AG08396 (cell line): ENCODE measurements at places on chromosomes 16 and 17.

DNA sequence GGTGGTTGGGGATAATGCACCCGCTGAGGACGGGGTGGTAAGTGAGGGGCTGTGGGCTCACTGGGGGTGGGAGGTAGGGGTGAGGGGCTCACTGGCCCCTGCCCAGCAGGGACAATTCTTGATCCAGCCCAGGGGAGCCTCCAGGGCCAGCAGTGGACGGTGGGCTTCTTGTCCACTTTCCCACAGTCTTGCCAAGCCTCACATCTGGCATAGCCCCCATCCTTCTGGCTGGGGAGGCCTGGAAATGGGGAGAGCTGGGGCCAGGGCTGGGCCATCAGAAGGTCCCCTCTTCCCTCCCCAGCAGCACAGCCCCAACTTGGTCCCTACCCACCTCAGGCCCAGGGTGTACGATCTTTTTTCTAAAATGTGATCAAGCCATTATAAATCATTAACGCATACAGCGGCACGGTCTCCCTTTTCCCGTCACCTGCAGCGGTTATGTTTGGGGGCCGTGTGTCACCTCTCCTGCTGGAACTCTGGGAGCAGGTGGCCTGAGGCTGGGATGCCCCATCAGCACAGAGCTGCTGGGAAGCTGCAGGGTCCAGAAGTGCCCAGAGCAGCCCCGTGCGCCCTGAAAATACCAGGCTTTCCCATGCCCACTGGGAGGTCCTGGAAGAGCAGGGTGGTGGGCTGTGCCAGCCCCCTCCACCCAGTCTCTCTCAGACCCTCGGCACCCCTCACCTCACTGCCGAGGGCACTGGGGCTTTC lies 7.2 kb upstream of the SETD6 start:
- DNase-seq, result no peak

DNA sequence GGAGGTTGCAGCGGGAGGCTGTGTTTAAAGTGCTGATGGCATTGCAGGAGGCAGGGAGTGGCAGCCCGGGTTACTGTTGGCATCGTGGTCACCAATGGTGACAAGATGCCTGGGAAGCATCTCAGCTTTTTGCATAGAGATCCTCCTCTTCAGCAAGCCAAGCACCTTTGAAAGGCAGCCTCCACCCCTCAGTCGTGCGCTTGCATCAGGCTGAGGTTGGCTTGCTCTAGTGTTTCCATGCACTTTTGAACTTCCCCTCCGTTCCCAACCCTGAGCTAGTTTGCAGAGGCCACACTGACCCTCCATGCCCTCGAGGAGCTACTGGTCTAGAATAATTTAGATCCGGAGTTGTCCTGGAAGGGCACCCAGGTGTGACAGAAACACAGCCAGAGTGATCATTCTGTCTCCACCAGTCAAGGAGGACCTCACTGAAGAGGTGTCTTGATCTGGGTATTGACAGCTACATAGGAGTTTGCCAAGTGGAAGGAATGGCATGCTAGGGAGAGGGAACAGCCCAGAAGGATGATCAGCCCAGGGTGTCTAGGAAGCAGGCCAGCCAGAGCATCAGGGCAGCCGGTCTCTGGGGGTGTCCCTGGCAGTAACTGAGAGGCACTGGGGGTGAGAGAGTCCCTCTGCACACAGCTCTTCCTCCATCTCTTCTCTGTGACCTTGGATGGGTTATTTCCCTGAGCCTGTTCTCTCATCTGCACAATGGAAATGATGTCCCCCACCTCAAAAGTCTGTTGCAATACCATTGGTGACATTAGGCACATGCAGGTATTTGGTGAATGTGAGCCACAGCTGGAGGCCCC lies 7.7 kb downstream of the BEAN1 start:
- no peak for DNase-seq

DNA sequence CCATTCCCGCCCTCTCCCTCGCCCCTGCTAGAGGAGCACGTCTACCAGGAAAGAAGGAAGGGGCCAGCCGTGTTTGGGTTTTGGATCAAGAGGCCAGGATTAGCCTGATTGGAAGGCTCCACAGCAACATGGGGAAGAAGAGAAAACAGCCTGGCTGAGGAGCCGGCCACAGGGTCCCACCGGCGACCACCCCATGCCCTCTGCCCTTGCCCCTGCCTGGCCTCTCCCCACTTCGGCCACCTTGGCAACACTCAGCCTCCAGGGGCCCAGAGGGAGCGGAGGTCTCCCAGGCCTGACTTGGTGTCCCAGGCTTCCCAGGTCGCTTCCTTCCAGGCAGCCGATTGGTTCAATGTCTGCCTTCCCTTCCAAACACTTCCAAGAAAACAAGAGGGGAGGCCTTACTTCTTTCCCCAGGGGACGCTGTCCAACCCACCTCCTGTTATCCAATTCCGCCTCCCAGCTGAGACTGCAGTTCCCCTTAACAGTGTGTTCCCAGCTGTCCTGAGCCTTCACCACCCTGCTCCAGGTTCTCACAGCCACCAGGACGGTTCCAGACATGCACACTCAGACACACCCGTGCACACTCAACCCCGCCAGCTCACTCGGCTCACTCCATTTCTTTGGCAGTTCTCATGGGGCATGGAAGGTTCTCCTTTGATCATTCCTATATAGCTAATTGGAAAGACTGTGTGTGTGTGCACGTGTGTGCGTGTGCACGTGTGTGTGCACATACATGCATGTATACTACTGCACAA lies 65.4 kb downstream of the RBFOX3 start:
- no peak for DNase-seq

DNA sequence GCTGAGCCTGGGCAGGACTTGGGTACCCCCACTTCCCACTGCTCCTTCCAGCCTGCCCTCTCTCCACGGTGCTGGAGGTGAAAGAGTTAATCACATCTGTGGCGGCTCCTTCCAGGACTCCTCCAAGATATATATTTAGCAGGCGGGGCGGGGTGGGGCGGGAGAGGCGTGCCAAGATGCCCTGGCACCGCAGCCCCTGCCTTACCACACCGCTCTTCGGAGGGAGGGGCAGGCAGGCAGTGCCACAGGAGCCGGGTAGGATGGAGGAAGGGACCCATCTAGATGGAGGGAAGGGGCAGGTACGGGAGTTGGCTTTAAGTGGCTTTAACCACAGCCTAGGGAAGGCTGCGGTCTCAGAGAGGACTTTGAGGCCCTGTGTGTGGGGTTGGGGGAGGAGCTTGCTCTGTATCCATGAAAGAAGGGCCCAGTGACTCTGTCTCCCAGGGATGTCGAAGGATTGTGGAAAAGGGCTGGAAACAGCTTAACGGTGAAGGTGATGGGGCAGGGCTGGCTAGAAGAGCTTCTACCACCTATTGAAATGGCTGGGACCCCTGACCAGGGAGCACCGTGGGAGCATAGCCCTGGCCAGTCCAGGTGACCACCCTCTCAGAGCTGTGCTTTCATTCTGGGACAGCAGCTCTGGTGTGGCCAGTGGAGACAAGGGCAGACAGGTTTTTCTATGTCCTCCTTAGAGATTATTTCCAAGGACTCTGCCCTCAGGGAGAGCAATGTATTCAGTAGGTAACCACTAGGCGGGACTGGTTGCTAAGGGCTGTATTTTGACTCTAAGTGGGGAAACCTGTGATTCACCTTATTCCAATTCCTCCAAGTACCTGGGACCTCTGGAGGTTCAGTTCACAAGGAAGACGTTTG lies 13.0 kb downstream of the GPR142 start:
- no peak for DNase-seq

GRCh38 chr16:86932130-86932982 lies 354.0 kb downstream of the FOXL1 start:
- DNase-seq, result no peak

DNA sequence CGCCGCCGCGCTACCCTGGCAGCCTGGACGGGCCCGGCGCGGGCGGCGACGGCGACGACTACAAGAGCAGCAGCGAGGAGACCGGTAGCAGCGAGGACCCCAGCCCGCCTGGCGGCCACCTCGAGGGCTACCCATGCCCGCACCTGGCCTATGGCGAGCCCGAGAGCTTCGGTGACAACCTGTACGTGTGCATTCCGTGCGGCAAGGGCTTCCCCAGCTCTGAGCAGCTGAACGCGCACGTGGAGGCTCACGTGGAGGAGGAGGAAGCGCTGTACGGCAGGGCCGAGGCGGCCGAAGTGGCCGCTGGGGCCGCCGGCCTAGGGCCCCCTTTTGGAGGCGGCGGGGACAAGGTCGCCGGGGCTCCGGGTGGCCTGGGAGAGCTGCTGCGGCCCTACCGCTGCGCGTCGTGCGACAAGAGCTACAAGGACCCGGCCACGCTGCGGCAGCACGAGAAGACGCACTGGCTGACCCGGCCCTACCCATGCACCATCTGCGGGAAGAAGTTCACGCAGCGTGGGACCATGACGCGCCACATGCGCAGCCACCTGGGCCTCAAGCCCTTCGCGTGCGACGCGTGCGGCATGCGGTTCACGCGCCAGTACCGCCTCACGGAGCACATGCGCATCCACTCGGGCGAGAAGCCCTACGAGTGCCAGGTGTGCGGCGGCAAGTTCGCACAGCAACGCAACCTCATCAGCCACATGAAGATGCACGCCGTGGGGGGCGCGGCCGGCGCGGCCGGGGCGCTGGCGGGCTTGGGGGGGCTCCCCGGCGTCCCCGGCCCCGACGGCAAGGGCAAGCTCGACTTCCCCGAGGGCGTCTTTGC lies 3.1 kb downstream of the HIC1 start:
- DNase-seq, result no peak

GRCh38 chr17:78748730-78749317 lies 33.2 kb downstream of the CYTH1 start:
- no peak for DNase-seq

GRCh38 chr17:15124264-15124595 lies 140.9 kb downstream of the PMP22 start:
- DNase-seq, result no peak

DNA sequence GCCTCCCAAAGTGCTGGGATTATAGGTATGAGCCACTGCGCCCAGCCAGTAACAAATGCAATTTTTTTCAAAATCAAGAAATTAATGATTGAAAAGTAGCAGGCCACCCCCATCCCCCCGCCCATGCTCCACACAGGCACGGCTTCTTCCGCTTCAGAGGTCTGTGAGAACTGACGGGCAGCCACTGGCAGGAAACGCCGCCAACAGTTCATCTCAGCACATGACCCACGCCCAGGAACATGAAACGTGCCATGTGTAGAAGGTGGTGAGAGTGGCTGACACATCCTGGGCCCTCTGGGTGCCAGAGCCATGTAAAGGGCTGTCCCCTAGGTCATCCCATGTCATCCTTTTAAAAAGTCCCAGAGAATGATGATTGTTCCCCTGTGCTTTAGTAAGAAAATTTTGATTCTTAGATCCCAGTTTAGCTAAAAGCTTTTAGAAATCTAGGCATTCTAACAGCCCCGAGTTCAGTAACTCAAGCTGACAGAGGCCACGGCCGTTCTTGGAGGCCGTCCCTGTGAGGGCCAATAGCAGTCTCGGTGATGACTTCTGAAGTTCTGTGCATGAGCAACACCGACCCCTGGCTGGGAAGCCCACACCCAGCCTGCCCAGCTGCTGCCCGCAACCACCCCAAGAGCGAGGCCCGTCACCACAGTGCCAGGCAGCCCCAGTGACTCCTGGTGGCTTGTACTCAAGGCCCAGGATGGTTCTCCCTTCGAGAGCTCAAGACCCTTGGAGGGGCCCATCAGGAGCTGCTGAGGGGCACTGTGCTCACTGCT lies 52.1 kb downstream of the KLHDC4 start:
- no peak for DNase-seq

- peak; percentile 52 for DNase-seq
Measured at GRCh38 chr17:32007463-32008298, 498 bp downstream of the LRRC37B start.

GRCh38 chr16:8254405-8254804 lies 335.9 kb downstream of the TMEM114 start:
- no peak for DNase-seq

GRCh38 chr17:48625495-48626244 lies 488 bp downstream of the HOXB9 start:
- peak; percentile 62 for DNase-seq

DNA sequence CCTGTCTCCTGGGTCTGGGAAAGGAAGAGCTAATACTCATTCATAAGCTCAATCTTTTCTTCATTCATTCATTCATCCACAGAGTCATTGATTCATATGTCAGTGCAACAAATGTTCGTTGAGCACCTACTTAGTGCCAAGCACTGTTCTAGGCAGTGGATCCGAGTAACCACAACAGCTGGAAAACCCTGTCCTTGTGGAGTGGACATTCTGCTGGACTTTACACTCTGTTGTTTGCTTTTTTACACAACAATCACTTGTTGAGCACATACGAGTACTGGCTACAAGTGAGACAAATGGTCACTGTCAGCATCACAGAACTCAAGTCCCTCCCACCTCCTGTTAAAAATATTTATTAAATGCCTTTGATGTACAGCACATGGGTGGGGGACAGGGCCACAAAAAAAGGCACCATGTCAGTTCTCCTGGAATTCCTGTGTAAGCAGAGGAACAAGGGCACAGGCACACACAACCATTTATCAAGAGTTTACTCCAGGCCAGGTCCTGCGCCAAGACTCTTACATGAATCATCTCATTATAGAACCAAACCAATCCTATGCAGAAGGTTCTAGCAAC lies 46.9 kb downstream of the TEKT5 start:
- no peak for DNase-seq

DNA sequence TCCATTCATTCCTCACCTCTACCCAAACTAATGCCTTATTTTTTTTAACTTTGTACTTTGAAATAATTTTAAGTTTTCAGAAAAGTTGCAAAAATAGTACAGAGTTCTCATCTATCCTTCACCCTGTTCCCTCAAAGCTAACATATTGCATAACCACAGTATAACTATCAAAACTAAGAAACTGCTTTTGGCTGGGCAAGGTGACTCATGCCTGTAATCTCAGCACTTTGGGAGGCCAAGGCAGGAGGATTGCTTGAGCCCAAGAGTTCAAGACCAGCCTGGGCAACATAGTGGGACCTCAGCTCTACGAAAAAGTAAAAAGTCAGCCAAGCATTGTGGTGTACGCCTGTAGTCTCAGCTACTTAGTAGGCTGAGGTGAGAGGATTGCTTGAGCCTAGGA lies 147.7 kb downstream of the SKAP1 start:
- no peak for DNase-seq

- DNase-seq, result no peak
Measured at GRCh38 chr17:48052956-48053757, 5.0 kb downstream of the NFE2L1 start.

- no peak for DNase-seq
Measured at GRCh38 chr16:2350500-2350899, 10.0 kb upstream of the ABCA3 start.

GRCh38 chr16:65895906-65896305 lies 470.6 kb upstream of the CDH5 start:
- DNase-seq, result no peak

- DNase-seq, result peak; percentile 66
Measured at GRCh38 chr17:32483451-32484019, 3.3 kb upstream of the CDK5R1 start.
